ENCODE measurements at places on chromosomes 2 and 18.
A peak's percentile ranks its signal among the peaks of the same experiment; 100 is the strongest.

DNA sequence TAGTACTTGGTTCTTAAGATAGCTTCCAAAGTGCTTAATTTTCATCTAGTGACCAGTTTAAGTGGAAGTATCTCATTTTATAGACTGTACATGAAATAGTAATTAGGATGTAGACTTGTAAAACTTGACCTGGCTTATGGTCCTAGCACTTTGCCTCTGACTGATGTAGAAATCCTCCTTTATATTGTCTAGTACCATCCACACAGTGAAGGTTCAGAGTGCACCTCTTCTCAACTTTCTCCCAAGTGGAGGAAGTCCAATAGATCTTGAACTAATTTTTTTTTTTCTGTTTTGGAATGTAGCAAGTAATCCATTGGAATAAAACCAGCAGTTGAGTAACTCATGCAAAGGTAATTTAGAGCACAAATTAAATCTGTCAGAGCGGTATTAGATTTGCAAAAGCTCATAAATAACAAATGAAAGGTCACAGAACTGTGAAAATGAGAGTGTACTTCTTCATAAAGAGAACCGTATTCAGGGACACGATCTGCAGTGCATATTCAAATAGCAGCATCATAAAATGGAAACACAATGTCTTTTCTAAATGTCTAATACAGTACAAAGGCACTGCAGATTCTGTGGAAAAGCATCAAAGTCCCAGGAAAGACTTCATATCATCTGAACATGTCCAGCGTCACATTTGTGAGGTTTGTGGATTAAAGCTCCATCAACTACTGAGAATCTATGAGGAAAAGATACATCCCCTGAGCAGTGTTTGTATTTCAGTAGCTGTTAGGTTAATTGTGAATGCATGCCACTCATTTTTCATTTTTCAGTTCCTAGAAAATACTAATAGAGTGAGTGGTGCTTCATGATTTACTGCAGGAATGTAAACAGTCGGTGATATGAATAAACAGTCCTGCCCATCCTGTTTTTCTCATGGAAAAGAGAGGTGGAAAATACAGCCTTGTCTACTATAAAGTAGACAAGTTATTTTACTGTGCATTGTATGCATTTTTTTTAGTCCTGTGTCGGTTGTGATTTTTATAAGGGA lies 100.7 kb downstream of the LYPD6 start:
- no peak for DNase-seq

GRCh38 chr18:76255070-76255683 lies 239.9 kb downstream of the ZNF516 start:
- no peak for DNase-seq

DNA sequence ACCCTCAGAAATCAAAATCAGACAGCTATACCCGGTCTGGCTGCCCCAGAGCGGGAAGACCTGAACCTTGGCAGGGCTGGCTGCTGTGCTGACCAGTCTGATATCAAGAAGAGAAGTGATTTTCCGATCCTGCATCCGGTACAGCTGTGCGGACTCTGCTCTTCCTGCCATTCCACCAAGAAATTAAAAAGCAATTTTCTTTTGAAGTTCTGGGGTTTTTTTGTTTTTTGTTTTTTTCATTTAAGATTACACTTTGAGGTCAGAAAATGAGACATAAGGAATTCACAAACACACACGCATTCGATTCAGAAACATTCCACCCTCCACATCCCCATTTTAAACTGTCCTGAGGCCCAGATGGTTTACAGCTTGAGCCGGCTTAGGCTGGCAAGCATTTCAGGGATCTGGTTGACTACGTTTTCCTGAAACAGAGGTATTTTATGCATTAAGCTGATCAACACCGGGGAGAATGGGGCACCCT lies 156.5 kb downstream of the COL6A3 start:
- DNase-seq, result no peak

GRCh38 chr2:177201919-177202346 lies 10.7 kb upstream of the HNRNPA3 start:
- no peak for DNase-seq

DNA sequence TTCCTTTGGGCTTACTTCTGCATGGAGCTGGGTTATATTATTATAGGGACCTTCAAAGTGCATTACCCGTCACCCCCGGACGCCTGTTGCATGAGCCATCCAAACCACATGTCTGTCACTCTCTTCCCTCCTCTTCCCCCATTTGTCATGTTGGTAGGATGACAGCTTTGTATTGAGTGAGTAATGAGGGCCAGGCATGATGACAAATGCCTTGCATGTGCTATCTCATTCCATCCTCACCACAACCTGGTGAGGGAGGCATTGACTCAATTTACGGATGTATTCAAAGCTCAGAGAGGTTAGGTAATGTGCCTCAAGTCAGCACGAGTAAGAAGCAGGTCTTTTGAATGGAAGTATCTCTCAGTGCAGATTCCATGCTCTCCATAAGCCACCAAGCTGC lies 510.5 kb upstream of the TNP1 start:
- no peak for DNase-seq

DNA sequence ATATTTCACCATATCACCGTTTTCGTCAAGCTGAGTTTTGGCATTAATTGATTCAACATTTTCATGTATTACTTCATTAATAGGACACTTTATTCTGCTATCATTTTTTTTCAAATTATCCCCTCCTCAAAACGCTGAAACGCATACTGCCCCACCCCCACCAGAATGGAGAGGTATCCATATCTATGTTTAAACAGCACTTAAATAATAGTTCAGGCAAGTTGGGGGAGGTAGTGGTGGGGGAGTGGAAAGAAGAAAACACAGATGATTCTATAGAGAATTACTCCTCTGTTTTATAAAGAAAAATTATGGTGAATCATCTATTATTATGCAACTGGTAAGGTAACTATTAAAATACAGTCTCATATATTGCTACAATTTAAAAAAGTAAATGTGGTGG lies 314.4 kb upstream of the ZEB2 start:
- DNase-seq, result no peak

DNA sequence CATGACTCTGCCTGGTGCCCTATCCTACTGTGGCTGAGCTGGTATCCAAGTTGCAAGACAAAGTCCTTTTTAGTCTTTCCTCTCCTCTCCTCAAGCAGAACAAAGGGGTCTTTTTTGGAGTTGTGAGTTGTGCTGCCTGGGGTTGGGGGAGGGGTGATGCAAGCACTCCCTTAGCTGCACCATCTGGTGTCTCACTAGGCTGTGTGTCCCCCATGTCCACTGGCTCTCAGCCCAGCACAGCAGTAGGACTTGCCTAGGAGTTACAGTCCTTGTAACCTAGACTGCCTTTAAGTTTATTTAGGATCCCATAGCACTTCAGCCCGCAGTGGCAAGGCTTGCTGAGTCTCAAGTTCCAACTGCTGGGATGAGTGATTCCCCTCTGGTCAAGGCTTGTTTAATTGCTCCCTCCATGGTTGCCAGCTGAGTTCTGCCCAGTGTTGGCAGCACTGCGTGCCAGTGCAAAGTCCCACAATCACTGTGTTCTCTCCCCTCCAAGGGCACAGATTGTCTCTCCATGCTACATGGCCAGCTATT lies 13.2 kb upstream of the ILKAP start:
- peak; percentile 96 for DNase-seq

DNA sequence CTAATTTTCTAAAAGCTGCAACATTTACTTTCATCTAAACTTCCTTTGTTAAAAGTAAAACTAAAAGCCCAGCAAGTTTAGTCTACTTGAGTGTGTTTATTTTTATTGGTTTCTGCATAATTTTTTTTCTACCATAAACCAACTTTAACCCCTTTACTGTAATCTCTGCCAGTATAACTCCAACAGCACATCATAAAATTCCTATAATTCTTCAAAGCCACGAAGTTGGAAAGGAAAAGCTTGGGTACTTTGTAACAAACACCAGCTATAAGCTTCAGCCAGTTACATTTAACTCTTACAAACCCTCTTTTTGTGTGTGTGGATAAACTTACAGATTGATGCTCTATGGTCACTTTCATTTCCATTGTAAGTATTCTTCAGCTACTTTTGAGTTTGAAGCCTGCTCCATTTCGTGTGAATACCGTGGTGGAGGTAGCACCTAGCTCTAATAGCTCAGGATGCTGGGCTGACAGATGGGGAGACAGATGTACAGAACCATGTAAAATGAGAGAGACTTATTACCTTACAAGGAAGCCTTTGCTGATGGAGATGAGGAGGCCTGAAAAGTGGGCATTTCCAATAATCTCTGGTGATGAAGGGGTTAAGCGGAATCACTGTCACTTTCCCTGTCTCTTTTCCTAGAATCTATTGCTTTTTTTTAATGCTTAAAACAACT lies 42.5 kb downstream of the ZEB2 start:
- DNase-seq, result no peak

GRCh38 chr2:56204556-56204955 lies 20.8 kb downstream of the CCDC85A start:
- DNase-seq, result no peak

- no peak for DNase-seq
Measured at GRCh38 chr2:216001216-216002100, 11.9 kb downstream of the MREG start.

DNA sequence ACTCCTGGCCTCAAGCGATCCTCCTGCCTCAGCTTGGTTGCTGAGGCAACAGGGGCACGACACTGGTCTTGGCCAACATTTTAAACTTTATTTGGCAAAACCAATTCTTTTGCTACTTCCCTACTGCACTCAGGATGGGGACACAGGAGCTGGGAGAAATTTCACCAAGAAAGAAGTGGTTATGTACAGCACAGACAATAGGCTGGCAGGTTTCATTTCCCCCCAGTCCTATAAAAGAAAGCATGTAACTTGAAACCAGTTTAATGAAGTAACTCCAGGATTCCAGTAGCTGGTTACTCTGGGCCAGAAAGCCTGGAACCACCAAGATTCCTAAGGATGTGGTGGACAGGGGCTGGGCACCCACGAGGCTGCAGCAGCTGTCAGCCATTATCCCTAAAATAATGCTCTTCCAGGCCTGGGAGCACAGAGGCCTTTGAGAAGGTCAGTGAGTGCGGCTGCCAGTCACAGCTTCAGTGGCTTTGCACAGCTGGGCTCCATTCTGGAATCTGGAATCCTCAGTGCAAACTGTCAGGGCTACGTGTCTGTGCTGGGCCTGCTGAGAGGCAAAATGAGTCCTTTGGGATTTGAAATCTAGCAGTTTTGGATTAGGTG lies 142.3 kb upstream of the ITGA6 start:
- DNase-seq, result no peak

DNA sequence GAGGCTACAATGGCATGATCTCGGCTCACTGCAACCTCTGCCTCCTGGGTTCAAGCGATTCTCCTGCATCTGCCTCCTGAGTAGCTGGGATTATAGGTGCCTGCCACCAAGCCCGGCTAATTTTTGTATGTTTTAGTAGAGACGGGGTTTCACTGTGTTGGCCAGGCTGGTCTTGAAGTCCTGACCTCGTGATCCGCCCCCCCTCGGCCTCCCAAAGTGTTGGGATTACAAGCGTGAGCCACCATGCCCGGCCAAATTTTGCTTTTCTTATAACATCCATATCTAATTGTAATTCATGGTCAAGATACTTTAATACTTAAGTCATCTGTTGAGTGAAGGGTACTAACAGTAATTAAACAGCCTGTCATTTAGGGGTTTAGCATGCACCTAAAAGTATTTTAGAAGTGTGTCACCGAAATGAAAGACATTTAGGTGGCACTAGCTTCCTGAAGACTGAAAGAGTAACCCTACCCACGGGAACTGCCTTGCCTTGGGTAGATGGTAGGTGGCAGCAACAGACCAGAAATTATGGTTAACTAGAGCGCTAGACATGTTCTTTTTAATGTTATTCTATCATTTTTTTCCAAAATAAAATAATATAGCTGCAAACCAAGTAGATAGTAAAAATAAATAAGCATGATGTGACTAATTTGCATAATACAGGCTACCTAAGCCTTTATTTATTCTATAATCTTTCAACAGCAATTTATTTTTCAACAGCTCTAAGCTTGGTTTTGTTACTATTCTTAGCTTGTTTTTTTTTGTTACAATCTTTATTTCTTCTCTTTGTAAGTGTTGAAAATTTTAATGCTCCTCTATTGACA lies 8.6 kb upstream of the ACYP2 start:
- no peak for DNase-seq

DNA sequence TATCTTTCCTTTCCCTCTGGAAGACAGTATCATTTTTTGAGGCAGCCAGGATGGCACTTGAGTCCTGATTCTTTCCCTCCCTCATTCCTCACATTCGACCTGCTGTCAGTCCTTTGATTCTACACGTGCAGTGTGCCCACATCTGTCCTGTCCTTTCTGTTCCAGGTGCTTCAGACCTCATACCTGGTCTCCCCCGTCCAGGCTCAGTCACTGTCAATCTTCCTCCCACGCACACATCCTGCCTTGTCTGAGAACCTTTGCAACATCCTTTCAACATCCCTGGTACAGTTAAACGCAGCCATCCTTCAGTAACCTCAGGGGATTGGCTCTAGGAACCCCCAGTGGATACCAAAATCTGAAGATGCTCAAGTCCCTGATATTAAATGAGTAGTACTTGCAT lies 10.1 kb downstream of the BCL2 start:
- no peak for DNase-seq

Data from nucleus accumbens (tissue), 56 donors.